ENCODE measurements at places on chromosomes 4 and X.
A peak's percentile ranks its signal among the peaks of the same experiment; 100 is the strongest.

- no peak for DNase-seq
Measured at GRCh38 chrX:652341-652741, 21.8 kb downstream of the SHOX start.

DNA sequence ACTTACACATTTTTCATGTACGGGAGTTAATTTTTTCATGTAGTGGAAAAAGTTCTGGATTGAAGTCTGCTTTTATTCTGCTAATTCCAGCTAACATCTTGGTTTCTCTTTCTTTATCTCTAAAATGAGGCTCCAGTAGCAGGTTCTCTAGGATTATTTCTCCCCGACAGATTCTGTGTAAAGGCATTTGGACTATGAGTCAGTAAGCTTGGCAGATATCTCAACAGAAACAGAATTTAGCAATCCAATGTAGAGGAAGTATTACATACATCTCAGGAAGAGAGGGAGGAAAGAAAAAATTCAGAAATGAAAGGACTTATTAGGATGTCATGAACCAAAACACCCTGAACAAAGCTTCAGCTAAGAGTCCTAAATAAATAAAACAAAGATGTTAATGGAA is 1682.3 kb upstream of the TENM3 start:
- no peak for DNase-seq

GRCh38 chr4:18203966-18204365 is 182.4 kb upstream of the LCORL start:
- DNase-seq: no peak

DNA sequence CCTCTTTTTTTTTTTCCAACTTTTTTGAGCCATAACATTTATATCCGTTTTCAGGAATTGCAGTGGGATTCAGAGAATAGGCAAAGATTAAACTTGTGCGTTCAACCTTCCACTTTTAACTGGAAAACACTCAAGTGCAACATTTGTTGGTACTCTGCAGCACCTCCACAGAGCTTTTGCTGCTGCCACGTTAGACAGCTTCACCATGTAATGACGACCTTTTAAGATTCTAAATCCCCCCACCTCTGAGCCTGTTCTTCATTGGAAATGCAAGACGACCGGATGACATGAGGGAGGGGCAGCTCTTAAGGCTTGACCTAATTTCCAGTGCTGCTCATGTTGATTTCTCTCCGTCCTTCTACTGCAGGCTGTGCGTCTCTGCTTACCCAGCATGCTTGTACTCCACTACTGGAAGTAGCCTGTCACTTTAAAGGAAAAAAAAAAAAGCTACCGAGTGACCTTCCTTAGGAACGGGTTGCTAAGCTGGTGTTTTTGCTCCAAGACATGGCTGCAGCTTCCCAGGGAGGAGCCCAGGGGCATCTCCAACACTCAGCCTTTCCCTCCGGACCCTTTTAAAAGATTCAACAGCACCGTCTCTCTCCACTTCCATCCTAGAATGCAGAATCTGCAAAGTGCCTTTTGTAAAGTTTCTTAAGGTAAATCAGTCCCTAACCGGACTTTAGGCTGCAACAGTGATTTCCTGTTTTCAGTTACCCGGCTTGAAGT is at the start of gene CC2D2A:
TSS of gene CC2D2A (plus strand) at position 481 of the 726 bp plus-strand sequence. CDS start 6,051 bp downstream, outside the sequence.
- no peak for DNase-seq

GRCh38 chr4:90996813-90997212 is 869.6 kb downstream of the CCSER1 start:
- DNase-seq: no peak

DNA sequence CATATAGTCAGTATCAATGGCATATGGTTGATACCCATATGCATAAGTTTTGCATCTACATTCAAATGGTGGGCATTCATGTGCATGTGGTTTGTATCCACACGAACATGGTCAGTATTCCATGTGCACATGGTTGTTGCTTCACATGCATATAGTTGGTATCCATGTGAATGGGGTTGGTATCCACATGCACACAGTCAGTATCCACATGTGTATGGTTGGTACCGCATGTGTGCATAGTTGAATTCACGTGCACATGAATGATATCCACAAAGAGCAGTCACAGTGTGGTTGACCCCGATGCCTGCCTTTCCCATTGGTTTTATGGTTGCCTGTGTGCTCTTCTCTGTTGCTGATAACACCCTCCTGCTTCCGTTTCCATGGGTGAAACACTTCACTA is 427.9 kb downstream of the STIM2 start:
- no peak for DNase-seq

GRCh38 chrX:11678158-11678557 is 12.4 kb upstream of the ARHGAP6 start:
- DNase-seq: no peak

- DNase-seq: no peak
Measured at GRCh38 chr4:158873795-158874401, 105.1 kb downstream of the FNIP2 start.

DNA sequence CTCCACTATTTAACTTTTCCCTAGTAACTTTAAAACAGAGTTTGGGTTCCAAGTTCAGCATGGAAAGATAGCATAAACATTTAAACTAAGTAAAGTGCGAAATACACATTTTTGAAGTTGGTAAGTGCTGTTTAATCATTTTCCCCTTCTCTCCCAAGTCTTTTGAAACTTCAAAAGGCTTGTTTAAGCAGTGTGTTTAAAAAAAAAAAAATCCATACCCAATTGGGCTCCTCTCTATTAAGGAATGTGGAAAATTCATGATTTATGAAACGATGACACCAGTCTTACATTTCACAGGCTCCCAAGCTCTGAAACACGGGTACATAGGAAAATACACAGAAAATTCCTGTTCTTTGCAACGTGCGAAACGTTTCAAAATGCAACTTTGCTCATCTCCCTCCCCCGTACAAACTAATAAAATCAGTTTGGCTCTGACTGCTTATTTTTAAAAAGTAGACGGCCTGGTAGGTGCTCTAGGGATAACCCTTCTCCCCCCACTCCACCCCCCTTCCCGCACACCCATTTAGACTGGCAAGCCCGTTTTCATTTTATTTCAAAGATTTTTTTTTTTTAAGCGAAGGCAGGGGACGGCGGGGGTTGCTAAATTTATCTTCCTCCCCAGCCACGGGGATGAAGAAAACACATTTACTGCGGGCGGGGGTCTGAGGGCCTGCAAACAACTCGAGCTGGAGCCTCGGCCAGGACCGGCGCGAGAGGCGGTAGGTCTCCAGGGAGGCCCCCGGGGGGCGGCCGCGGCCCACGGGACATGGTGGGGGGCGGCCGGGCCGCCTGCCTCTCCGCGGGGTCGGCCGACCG is 786 bp upstream of the ZFX start:
- DNase-seq: peak; percentile 23

GRCh38 chr4:7382634-7383014 is 52.1 kb downstream of the PSAPL1 start:
- DNase-seq: no peak

DNA sequence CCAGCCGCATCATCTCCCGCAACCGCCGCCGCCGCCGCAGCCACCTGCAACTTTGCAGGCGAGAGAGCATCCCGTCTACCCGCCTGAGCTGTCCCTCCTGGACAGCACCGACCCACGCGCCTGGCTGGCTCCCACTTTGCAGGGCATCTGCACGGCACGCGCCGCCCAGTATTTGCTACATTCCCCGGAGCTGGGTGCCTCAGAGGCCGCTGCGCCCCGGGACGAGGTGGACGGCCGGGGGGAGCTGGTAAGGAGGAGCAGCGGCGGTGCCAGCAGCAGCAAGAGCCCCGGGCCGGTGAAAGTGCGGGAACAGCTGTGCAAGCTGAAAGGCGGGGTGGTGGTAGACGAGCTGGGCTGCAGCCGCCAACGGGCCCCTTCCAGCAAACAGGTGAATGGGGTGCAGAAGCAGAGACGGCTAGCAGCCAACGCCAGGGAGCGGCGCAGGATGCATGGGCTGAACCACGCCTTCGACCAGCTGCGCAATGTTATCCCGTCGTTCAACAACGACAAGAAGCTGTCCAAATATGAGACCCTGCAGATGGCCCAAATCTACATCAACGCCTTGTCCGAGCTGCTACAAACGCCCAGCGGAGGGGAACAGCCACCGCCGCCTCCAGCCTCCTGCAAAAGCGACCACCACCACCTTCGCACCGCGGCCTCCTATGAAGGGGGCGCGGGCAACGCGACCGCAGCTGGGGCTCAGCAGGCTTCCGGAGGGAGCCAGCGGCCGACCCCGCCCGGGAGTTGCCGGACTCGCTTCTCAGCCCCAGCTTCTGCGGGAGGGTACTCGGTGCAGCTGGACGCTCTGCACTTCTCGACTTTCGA is 654 bp downstream of the ATOH1 start:
- DNase-seq: peak; percentile 20

DNA sequence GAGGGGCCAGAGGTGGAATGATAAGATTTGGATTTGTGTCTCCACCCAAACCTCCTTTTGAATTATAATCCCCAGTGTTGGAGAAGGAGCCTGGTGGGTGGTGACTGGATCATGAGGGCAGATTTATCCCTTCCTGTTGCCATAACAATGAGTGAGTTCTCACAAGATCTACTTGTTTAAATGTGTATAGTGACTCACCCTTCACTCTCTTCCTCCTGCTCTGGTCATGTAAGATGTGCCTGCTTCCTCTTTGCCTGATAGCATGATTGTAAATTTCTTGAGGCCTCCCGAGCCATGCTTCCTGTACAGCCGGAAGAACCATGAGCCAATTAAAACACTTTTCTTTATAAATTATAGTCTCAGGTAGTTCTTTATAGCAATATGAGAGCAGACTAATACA is 348.6 kb downstream of the AR start:
- no peak for DNase-seq

- DNase-seq: no peak
Measured at GRCh38 chrX:13110433-13111324, 66.3 kb upstream of the FAM9C start.

GRCh38 chr4:8704632-8705031 is 112.1 kb downstream of the CPZ start:
- DNase-seq: no peak

DNA sequence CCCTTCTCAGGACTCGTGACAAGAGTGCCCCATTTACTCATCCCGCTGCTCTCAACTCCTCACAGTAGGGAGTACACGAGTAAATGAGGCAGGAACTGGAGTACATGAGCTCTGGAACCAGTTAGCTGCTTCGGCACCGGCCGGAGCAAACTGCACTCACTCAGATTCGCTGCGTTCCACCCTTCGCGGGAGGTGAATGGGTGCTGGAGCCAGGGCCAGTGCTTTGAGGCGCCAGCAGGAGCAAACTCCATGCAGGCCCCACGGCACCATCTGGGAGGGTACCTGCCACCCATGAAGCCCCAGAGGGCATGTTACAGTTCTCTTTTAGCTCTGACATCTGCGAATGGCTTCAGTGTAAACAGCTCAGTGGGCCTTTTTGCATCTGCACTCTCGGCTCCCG is 315.5 kb upstream of the GK2 start:
- no peak for DNase-seq

DNA sequence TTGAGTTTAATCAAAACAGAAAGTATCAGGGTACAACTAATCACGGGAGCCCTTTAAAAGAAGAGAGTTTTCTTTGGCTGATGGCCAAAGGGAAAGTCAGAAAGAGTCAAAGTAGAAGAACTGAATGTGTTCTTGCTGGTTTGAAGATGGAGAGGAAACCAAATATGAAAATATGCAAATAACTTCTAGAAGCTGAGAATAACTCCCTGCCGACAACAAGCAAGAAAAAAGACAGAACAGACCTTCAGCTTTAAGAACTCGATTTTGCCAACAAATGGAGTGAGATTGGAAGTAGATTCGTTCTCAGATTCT is 903.8 kb downstream of the STIM2 start:
- no peak for DNase-seq

GRCh38 chr4:75542824-75543223 is 13.0 kb upstream of the ODAPH start:
- no peak for DNase-seq

- DNase-seq: peak; percentile 49
Measured at GRCh38 chrX:9829308-9830267, 43.4 kb downstream of the SHROOM2 start.

- DNase-seq: no peak
Measured at GRCh38 chrX:12610079-12610478, 181.1 kb upstream of the PRPS2 start.

DNA sequence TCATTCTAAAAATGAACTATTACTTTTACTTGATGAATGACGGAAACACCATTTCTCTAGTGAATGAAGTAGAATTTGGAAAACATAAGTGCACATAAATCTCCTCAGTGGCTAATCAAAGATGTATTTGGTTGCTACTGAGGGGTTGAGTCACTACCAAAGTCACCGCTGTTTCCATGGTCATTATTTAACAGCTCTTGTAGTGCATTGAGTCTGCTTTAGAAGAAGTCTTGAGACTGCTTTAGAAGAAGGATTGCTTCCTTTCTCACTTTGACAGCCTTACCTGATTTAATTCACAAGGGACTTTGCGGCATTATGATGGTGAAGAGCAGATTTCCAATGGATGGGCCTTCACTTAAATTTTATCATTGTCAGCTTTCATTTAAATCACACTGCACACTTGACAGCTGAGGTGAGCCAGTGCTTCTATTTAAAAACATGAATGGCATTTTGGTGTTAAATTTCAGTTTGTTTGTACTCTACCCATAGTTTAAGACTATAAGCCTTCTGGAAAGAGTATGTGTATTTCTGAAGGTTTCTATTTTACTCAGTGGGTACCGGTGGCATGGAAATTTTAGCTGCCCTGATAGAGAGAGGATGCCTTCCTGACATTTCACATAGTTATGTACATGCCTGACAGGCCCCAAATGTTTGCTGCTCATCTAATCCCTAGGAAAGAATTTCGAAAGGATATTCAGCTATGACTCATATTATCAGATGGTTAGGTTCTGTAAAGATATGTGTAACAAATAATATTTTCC is 9.5 kb downstream of the ASB5 start:
- DNase-seq: no peak

- no peak for DNase-seq
Measured at GRCh38 chrX:82134378-82134777, 932.5 kb downstream of the SH3BGRL start.

GRCh38 chrX:32501606-32502005 is 709.7 kb downstream of the DMD start:
- no peak for DNase-seq

DNA sequence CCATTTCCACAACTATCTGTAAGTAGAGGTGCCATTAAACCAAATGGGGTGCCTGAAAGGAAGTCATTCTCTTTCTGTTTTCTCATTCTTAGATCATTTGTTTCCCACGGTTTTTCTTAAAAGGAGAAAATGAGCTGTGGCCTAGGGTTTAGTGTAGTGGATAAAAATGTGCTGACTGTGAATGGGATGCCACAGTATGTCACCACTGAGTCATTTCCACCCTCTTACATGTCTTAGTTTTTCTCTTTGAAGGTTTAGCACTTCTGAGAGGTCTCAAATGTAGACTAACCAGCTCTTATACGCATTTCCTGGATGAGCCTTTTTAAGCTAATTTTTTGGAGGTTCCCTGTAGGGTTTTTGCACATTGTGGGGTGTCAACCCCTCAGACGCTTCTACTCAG is 244.5 kb upstream of the SPANXN1 start:
- no peak for DNase-seq

GRCh38 chr4:28508636-28509035 is 1648.0 kb downstream of the STIM2 start:
- no peak for DNase-seq

DNA sequence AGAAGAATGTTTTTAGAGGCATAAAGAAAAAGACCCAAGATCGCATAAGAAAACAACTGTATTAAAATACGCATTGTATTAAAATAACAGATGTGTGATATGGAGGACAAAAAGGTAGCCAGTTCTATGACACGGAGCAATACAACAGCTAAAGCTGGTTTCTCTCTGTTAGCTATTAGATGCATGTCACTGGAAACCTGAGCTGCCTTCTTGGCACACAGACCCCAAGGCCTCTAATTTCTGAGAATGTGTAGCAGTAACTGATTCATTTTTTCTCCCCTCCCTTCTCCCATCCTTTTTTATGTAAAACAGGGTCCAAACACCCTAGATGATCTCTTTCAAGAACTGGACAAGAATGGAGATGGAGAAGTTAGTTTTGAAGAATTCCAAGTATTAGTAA is 4.1 kb downstream of the S100G start:
- DNase-seq: no peak

Data from activated CD4-positive, alpha-beta T cell treated with anti-CD3 and anti-CD28 coated beads for 48 hours (primary cell).